ENCODE measurements at places on chromosomes 3 and 15.

GRCh38 chr3:47159820-47160219, 4.1 kb downstream of the SETD2 start:
- no peak for DNase-seq

DNA sequence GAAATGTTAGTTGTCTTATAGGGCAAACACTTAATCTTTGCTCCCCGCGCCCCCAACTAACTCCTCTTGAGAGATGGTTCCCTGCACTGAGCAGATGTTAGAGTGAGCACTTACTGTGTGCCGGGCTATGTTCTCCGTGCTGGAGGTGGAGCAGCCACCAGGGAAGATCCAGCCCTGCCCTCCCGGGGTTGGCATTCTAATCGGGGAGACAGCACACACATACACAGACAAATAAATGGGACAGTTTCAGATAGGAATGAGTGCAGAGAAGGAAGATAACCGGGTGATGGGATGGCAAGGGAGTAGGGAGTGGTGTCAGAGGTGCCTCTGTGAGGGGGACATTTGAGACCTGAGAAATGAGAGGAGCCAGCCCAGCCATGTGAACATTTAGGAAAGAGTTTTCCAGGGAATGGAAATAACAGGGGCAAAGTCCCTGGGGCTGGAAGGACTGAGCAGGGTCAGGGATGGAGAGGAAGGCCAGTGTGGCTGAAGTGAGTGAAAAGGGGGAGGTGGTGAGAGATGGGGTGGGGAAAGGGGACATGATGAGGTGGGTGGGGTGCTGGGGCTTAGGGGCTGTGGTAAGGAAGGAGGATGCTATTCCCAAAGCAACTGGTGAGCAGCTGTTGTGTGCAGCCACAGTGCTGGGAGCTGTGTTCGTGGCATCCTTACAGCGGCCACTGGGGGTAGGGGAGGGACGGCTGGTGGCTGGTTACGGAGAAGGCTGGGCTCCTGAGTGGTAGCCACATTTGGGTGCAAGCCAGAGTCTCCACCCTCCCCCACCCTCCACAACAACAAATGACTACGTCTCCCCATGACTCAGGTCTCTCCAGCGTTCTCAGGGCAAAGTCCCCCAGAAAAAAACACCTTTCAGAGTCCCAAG, 15.4 kb upstream of the FGD5 start:
- DNase-seq, result no peak

GRCh38 chr15:69305204-69305931, 6.7 kb downstream of the PAQR5 start:
- DNase-seq, result no peak

DNA sequence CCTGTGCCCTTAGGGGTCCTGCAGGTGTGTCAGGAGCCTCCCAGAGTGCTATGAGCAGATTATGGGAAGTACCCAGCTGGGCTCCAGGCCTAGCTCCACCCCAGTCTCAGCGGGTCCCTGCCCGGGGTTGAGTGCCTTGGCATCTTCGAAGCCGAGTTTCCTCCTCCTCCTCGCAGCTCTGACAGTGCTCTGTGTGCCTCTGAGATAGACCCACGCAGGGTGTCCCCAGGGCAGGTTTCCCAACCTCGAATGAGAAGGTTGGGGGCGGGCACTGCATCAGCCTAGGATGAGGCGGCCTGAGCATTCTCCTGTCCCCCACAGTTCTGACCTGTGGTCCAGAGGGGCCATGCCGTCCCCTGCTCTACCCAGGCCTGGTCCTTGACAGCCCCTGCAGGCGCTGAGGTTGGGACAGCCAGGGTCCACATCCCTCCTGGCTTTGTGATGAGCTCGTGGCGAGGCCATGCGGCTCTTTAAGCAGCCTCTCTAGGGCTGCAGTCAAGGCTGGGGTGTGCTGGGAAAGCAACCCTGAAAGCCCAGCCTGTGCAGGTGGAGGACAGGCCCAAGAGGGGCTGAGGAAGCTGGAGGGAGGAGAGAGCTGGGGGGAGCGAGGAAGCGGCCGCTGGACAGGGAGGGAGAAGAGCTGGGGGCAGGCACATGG, 20.2 kb upstream of the SKOR1 start:
- DNase-seq, result no peak

DNA sequence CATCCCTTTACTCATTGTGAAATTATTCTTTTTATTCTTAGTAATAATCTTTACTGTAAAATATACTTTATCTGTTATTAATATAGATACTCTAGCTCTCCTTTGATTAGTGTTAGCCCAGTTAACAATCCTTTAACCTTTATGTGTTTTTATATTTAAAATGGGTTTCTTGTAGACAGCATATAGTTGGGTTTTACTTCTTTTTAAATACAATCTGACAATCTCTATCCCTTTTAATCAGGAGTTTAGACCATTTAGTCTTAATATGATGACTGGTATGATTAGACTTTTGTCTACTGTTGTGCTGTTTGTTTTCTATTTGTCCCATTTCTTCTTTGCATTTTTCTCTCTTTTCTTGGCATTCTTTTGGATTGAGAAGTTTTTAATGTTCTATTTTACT, 30.1 kb downstream of the GLCE start:
- no peak for DNase-seq

DNA sequence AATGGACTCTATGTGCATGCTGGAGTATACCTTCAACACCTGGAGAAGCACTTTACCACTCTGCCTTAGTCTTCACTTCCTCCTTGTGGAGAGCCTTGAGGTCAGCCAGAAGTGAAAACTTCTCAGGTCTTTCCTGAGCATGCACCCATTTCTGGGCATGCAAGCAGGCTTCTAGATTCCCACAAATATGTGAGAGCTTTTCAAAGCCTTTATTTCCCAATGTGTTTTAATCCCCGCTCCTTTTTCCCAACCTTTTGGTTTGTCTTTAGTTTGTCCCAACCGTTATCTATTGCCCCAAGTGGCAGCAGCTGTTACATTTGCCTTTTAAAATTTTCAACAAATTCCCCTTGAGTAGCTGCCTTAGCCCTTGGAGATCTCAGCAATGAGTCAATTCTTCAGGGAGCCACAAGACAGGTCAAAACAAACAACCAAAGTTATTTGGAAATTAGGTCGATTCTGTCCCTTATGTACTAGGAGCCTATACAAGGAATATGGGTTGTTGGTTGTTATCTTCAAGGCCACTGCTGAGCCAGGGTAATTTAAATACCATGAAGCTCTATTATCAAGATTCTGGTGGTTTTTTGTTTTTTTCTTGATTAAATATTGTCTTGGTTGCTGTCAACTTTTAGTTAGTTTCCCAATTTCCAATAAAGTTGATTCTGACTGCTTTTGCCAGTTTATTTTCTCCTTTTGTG, 44.4 kb downstream of the LSM3 start:
- DNase-seq, result no peak

DNA sequence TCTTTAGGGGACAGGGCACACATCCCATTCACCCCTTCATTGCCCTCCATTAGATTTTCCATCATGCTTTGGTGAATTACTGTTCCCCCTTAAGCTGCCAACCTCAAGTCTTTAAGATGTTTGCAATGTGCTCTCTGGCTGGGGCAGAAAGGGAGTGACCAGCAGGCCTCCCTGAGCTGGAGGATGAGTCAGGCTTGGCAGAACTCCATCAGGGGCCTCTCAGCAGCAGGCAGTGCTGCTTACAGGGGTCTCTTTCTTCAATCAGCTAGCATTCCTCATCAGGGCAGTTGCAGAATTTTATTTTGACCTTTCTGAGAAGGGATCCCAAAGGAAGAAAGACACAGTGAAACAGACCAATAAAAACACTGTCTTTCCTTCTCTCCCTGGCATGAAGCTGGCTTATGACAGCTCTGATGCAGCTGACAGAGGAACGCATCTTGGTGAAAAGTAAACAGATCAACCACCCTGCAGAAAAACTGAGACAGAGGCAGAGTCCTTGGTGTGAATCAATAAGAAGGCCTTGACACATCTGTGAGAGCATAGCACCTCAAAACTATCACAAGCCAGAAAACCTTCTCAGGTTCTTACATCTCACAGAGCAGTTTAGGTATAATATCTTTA, 88.7 kb upstream of the MRPL3 start:
- DNase-seq, result no peak

DNA sequence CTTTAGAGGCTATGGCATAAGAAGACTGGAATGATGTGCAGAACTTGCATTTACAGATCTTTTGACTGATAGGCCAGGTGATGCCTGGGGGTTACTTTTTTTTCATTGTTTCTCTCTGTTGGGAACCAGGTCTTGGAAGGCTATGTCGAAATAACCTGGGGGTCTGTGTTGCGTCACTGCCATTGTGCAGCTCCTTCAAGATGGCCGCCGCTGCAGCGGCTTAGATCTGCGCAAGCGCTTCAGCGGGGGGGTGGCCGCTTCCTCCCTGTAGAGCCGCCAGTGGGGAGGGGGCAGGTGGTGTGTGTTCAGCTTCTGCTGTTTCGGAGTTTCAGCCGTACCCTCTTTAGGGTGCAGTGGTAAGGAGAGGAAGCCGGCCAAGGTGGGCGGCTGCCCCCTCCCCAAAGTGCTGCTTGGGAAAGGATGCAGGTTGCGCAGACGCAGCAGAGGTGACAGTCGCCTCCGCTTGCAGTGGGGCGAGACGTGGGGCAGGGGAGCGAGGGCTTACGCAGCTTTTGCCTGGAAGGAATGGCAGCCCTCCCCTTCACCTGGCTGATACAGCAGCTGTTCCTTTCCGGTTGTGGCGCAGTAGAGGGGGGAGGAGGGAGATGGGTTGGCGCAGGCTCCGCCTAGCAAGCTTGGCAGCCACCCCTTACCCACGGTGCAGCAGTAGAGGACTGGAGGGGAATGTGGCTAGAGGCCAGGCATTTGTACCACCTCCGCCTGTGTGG, 1.5 kb downstream of the SNRPN start:
- DNase-seq, result peak; percentile 76

DNA sequence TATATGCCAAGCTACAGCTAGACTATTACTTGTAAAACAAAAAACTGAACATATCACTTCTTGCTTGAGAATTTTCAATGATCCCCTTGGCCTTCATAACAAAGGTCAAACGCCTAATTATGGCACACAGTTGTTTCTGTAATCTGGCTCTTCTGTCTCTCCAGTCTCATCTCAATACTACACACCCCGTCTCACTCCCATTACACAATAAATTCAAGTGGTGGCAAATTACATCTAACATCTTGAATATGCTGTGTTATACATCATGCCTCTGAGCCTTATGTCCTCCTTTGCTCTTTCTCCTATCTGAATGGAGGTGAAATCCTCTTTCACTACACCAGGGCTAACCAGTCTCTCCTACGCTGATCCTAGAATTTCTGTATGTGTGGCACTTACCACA, 140.4 kb downstream of the TBL1XR1 start:
- DNase-seq, result no peak

DNA sequence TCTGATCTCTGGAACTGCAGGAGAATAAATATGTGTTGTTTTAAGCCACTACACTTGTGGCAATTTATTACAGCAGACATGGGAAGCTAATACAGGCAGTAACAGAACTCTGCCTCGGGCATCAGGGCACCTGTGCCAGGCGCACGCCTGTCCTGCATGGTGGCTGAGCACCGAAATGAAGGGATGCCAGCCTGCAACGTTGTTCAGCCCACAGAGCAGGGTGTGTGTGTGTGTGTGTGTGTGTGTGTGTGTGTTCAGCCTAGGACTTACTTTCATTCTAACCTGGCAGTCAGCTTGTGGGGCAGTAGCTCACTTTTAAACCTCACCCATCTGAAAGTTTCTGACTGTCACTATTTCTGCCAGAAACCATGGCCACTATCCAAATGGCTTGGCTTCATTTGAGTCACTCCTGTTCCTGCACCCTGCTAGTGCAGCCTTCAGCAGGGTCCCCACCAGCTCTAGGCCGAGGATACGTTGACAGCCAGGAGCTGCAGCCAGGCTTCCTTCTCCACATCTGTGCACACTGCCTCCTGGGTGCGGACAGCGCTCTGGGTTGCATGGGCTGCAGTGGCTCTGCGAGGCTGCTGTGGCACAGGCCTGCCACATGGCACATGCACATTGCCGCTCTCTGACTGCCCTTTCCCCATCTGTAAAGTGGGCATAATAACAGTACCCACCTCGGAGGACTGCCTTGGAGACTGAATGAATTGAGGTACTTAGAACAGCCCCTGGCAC, 4.5 kb downstream of the UROC1 start:
- no peak for DNase-seq
